ENCODE measurements at places on chromosomes 5 and 9.

- no peak for DNase-seq
Measured at GRCh38 chr9:126564128-126564527, 49.6 kb upstream of the LMX1B start.

GRCh38 chr5:108801301-108801700 is 53.6 kb downstream of the FER start:
- DNase-seq, result no peak

DNA sequence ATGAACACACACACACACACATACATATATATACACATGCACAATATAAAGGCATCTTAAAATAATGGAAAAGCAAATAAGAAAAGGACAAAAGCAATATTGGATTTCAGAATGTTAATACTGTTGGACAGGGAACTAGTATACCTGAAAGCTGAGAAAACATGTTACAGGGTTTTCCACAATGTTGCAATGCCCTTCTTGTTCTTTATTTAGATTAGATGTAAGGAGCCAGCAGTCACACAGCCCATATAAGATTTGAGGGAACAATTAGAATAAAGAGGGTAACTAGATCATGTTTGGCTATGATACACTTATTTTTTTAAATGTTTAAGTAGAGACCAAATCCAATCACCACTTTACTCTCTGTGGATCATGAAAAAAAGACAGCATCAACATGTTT is 61.7 kb downstream of the SH3TC2 start:
- no peak for DNase-seq

GRCh38 chr5:117682416-117682815 is 1107.8 kb upstream of the SEMA6A start:
- DNase-seq, result no peak

GRCh38 chr5:78429332-78429980 is 69.0 kb downstream of the SCAMP1 start:
- DNase-seq, result no peak

DNA sequence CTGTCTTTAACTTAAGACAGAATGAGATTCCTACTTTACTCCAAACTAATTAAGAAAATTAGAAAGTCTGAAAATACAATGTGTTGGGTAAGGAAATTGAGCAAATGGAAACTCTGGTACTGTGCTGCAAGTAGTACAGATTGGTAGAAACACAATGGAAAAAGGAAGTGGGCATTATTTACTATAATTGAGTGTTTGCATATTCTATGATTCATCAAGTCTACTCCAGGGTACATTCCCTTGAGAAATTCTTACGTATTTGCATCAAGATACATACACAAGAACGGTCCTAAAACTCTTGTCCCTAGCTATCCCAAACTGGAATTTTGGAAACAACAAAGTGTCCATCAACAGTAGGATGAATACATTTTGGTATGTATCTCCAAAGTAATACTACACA is 123.5 kb upstream of the TARS1 start:
- no peak for DNase-seq

- no peak for DNase-seq
Measured at GRCh38 chr9:105993116-105993854, 298.9 kb downstream of the TMEM38B start.

DNA sequence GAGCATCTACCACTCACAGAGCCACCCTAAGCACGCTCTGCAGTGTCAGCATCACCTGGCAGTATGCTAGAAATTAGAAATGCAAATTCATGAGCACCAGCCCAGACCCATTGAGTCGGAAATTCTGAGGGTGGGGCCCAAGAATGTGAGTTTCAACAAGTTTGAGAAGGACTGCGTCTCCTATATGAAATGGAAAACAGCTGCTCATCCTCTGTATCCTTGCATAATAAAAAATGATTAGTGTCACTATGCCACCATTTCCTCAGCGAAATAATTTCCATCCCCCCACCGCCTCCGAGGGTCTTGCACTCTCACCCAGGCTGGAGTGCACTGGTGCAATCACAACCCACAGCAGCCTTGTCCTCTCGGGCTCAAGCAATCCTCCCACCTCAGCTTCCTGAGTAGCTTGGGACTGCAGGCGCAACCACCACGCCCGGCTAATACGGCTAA is 1.3 kb upstream of the IQGAP2 start:
- no peak for DNase-seq

DNA sequence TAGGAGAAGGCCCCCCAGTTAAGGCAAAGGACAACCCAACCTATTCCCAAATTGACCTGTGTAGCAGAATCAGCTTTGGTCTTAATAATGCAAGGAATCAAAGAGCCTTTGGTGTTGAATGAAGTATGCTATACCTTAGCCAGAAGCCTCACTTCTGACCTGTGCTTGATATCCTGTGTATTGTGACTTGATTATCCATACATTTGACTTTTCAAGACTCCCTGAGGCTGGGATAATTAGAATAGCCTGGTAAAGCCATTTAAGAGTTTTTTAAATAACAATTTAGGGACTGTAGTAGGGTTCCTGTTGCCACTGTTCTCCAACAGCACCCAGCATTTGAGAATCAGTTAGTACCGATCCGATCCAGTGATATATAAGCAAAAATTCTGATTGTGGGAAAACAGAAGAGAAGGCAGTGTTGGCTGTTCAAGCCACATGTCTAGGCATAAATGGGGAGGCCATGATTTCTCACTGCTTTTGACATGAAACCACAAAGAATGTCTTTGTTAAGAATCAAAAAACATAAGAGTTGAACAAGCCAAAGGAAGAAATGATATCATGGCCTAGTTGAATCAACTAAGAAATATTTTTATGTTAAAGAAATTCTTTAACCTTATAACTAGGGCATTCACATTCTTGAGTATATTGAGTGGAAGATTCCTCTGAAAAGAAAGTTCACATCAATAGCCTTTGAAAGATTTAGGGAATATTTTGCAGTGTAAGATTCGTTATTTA is 98.9 kb downstream of the F2RL2 start:
- DNase-seq, result no peak

- no peak for DNase-seq
Measured at GRCh38 chr9:137056739-137057415, 3.0 kb upstream of the ENTPD2 start.

GRCh38 chr5:79582186-79582585 is 30.1 kb upstream of the TENT2 start:
- DNase-seq, result no peak

GRCh38 chr5:87940775-87941174 is 327.9 kb downstream of the TMEM161B start:
- DNase-seq, result no peak

- DNase-seq, result no peak
Measured at GRCh38 chr9:137461663-137462395, 2.7 kb upstream of the NSMF start.

DNA sequence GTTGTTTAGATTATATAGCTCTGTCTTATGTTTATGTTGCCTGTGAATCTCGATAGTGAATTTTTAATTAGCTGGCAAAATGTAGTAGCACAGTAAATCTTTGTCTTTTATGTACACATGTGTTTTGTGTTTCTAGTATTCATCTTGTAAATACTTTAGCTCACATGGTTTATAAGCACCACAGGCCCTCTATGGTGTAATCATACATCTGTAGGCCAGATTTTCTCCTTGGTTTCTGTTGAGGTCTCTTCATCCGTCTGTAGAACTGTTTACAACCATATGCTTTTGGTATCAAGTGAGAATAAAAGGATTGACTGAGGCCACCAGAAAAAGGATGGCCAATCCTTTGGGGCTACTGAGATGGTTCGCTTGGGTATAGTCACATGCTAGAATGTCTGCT is 45.0 kb downstream of the PRR16 start:
- no peak for DNase-seq

DNA sequence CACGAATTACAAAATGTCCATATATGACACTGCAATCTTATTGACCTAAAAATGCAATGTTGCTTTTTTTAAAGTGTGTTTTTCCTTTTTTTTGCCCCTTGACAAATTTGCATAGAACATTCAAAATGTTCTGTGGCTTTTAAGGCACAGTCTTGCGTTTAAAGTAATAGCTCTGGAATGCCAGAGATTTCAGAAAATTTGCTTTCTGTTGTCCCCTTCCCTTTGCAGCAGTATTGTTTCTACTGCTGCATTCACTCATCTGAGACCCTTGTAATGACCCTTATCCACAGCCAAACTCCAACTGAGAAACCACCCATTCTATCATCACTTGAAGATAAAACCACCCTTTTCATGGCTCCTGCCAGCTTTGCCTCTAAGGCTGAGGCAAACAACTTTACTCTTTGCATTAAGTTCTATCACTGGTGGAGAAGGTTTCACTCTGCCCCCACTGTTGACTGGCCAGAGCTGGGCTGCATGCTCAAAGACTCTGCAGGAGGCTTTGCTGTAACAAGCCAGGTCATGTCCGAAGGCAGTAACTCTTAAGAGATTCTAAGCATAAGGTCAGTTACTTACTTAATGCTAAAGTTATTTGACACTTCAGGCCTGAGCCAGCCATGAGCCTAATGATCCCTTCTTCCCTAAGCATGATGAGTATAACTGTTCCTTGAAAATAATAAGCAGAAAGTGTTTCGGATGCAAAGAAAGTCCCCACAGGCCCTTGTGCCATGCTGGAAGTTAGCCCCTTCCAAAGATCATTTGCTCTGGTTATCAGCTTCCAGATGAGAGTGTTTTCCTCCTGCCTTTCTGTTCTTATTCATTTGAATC is 101.9 kb downstream of the CD180 start:
- no peak for DNase-seq

- no peak for DNase-seq
Measured at GRCh38 chr5:37323607-37324006, 47.3 kb downstream of the NUP155 start.

DNA sequence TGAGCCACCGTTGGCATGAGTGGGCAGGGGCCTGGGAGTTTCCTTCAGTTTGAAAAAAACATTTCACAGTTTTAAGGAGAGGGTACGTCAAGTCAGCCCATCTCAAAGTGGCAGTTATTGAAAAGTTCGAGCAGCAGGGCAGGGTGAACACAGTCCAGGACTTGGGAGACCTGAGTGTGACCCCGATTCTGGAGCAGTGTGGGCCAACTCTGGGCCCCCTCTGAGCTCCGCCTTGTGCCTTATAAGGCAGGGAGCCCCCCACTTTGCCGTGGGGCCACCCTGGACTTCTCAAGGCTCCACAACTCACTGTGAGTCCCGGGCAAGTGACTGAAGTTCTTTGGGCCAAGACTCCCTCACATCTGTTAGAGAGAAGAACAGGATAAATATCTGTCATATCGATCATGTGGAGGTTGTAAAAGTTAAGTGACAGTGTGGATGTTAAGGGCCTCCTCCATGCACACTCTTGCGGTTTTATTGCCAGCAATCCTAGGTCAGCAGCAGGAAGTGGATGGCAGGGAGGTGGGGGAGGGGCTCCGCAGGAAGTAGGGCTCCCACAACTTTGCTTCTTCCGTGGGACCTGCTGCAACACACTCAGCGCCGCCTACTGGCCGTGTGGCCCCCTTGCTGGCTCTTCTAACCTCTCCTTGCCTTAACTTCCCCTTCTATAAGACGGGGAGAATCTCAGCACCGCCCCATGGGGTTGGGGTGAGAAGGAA is 38.4 kb downstream of the HRH2 start:
- no peak for DNase-seq

GRCh38 chr5:118043531-118043930 is 944.8 kb downstream of the DTWD2 start:
- DNase-seq, result no peak

DNA sequence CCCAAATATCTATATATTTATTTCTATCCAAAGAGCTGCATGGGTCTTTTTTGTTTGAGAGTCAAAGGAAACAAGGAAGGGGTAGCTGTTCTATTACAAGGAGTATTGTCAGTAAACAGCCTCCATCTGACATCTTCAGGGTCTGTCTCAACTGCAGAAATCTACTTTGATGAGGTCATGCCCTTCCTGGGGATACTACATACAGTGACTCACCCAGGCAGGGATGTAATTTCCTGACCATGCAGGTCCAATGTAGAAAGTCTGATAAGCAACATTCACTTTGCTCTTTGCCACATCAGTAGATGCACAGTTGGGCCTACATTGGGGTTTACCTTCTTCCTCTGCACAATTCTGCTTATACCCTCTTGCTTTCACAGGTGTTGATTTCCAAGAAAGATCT is 165.5 kb downstream of the TLR4 start:
- no peak for DNase-seq

- DNase-seq, result no peak
Measured at GRCh38 chr5:149265597-149265996, 6.1 kb upstream of the AFAP1L1 start.

GRCh38 chr9:115171921-115172388 is 54.0 kb upstream of the TNC start:
- DNase-seq, result no peak

GRCh38 chr5:44535621-44536020 is 146.4 kb upstream of the FGF10 start:
- DNase-seq, result no peak

DNA sequence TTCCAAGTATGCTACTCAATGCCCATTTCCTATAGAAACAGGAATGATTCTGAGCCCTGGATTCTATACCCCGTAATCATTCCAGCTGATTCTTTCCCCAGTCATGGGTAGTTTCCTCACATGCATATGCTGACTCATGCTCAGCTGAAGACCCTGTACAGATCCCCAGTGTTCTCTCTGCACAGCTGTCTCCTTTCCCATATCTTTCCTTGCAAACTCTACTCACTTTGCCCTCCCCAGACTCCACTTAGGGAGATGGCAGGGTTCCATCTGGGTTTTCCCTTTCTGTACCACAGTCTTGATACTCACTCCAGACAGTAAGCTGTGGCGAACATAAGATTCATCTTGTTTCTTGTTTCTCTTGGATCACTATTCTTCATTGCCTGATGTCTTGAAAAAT is 357.6 kb downstream of the RAB3C start:
- no peak for DNase-seq

DNA sequence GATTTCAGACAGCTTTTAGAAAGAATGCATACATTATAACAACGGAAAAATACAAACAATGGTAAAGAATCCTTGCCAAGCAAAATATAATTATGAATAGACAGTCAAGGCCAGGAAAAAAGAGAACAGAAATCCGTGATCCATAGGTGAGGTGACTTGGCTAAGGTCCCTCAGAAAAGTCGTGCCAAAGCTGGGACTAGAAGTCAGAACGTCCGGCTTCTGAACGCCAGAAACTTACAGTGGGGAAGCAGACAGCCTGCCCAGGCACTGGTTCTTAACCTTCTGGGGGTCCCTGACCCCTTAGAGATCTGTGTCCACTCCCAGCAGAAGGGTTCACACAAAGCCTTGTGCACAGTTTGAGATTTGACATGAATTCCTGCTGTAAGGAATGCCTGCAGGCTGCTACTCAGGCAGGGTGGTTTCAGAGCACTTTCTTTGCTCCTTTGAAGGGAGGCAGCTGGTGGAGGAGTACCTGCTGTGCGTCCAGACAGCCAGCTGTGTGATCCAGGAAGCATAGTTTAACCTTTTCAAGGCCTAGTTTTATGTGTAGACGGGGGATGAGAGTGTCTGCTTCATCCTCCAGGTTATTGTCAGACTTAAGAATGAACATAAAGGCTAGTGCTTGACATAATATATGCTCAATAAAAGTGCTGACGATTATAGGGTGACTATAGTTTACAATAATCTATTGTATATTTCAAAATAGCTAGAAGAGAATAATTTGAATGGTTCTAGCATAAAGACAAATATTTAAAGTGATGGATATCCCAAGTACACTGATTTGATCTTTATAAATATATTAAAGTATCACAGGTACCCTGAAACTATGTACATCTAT is 852 bp downstream of the ARHGEF37 start:
- no peak for DNase-seq

- DNase-seq, result no peak
Measured at GRCh38 chr5:106262395-106262794, 1408.3 kb downstream of the EFNA5 start.
